ENCODE measurements at places on chromosomes 2 and 18. TPM values are rescaled to one million over a fixed set of nuclear protein-coding genes. Genes with fewer than 3 reads are reported as not detected.

GRCh38 chr2:179876266-179876665, 14.9 kb upstream of the ZNF385B start:
- DNase-seq, result no peak

GRCh38 chr18:55272510-55273243, 313.4 kb upstream of the CCDC68 start:
- no peak for DNase-seq

GRCh38 chr2:129164220-129164949, 815.1 kb upstream of the RAB6C start:
- no peak for DNase-seq

DNA sequence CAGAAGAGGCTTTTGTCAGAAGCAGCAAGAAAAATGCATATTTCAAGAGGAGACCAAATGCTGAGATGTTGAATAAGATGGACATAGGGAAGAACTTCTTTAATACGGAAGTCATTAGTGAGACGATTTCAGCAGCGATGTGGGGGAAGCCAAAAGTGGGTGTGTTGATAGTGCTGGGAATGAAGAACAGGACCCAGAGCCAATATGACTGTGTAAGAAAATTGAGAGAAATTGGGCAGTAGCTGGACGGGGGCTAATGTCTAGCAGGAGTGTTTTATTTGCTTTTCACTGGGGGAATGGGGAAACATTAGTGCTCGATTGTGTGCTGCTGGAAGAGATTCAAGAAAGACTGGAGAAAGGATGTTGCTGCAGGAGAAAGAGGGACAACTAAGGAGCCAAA, 788.7 kb upstream of the KLHL29 start:
- DNase-seq, result no peak

- DNase-seq, result no peak
Measured at GRCh38 chr18:5622905-5623304, 79.1 kb upstream of the EPB41L3 start.

SERPINB12 gene
- total RNA-seq, result not detected

- no peak for DNase-seq
Measured at GRCh38 chr2:110812726-110813645, 80.6 kb downstream of the ACOXL start.

- DNase-seq, result no peak
Measured at GRCh38 chr18:32441533-32441932, 29.1 kb downstream of the GAREM1 start.

TACR1 gene
- total RNA-seq, result 0.07 TPM

DIPK1C gene
- 6.3 TPM for total RNA-seq

GRCh38 chr2:143968860-143969259, 551.1 kb downstream of the ZEB2 start:
- DNase-seq, result no peak

DNA sequence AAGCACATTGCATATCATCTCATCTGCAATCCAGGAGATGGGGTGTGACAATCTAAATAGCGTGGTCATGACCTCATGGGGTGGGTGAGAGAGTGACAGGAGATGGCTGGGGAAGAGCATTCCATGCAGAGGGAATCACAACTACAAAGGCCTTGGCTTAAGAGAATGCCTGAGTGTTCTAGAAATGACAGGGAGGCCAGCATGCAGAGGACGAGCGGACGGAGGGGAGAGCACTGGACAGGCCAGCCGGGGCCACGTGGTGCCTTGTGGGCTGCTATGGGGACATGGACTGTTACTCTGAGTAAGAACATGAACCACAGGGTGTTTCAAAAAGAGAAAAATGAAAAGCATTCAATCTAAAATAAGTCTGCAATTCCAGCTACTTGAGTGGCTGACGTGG, 117.9 kb upstream of the ODC1 start:
- DNase-seq, result no peak

DNA sequence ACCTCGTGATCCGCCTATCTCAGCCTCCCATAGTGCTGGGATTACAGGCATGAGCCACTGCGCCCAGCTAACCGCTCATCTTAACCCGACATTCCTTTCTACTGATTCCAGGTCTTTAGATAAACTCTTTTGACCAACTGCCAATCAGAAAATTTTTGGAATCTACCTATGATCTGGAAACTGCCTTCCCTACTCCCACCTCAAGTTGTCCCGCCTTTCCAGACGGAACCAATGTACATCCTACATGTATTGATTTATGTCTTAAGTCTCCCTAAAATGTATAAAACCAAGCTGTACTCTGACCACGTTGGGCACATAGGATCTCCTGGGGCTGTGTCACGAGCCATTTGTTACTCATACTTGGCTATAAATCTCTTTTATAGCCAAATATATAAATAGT, 3.2 kb upstream of the NEU2 start:
- no peak for DNase-seq

DNA sequence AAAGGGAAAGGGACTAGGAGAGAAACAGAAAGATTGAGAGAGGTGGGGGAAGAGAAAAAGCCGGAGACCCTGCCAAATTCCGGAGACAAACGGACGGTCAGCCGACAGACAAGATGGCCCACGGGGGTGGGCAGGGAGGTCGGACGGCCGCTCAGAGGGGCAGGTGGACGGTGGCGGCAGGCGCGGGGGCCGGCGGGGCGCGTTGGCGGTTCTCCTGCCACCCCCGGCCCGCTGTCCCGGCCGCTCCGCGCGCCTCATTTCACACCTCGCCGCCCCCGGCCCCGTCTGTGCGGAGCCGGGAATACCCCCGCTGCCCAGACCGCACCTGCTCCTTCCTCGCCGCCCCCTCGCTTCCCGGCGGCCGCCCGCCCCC, 935 bp downstream of the SLC30A3 start:
- no peak for DNase-seq

DNA sequence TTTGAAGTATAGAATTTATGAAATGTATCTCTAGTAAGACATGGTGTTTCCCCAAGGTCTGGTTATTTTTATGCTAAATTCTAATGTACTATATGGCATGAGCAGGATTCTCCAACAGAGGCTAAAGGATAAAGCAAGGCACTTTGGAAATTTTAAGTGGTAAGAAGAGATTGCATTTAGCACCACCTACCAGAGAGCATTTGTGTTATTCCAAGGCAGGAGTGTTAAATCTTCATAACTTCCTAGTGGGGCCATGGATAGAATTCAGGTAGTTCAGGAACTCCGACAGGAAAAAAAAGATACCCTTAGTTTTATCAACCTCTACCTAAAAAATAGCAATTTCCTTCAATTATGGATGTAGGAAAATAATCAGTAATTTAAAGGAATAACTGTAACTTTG, 497.4 kb upstream of the CRIM1 start:
- DNase-seq, result no peak

GRCh38 chr18:63192885-63193349, 126.7 kb downstream of the BCL2 start:
- DNase-seq, result no peak

DNA sequence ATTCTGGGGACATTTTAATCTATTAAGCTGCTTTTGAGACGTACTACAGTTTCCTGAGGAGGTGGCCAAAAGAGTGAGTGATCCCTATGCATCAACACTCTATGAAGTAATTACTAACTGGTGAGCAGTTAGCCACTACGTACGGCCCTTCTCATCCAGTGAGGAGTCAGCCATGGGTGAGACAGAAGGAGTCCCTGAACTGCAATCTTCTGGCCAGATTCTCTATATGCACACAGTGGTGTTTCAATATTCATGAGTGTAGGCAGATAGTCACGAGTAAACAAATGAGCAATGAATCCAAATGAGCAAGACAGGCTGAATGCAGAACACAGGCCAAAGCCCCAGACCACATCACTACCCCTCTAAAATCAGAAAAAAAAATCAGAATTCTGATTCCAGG, 29.8 kb upstream of the TMEM214 start:
- DNase-seq, result no peak

GRCh38 chr2:96320728-96321622, 4.1 kb upstream of the ITPRIPL1 start:
- peak; percentile 39 for DNase-seq

MGAT4A gene
- total RNA-seq, result 18.8 TPM

UGT1A8 gene
- not detected for total RNA-seq

ARHGAP15 gene
- 4.2 TPM for total RNA-seq

GRCh38 chr2:20148923-20149702, 75.8 kb downstream of the SDC1 start:
- DNase-seq, result no peak
